GM06990 (cell line): ENCODE measurements at places on chromosomes 7 and 10.

DNA sequence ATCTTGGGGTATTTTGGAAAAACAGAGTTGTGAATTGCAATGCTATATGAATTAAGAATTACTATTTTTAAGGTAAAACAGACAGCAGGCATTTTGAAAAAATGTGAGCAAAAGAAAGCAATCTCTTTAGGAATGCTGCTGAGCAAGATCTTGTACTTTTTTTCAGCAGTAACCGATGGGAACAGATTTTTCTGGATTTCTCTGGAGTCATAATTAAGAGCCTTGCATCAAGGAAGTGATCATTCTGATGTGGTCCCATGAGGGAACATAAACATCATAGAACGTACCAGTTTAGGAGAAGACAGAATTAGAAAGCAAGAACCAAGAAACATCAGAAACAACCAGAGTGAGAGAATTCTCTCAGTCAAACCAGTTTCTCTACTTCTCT lies 157.0 kb upstream of the AGR3 start:
- DNase-seq = no peak

DNA sequence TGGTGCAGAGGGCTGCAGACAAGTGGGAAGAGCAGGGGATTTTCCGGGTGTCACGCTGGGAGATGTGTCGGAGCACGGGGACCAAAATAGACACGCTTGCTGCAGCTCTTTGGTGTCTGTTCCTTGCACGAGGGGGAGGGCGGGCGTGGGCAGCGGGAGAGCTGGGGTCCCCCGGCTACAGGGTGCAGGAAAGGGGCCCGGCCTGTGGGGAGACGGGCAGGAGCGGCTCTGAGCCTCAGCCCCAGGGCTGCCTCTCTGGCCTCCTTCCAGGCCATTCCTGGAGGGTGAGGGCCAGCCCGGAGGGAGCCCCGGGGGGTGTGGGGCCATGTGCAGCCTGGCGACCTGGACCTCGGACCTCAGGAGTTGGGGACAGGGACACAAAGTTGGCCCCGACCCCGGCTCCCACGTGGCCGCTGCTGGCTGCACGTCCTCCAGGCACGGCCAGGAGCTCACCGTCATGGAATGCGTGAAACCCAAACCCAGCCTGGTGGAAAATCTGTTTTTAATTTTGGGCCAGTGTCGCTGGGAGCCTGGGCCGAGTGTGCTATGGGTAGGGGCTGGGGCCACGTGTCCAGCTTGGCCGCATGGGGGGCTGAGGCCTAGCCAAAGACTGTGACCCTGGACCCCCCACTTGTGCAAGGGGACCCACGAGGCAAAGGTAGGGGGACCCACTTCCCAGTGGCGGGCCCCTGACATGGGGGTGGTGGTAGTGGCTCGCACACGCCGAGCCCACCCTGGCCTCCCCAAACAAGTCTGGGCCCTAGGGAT lies 6.6 kb downstream of the TTYH3 start:
- no peak for DNase-seq

DNA sequence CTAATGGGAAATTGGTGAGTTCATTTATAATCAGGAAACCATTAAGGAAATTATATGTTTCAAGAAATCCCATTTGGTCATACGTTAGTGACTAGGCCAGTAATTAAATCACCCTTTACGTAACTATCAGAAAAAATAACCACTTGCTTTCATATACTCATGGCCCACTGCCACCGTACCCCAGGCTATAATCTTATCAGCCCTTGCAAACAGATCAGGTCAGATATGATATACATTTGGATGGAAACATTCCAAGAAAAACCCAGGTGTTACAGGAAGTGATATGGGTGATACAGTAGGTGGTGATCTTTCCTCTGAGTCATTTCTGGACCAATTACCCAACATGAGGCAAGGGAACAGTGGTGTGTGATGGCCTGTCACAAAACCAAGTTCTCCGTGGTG lies 481.0 kb upstream of the SEMA3A start:
- no peak for DNase-seq

DNA sequence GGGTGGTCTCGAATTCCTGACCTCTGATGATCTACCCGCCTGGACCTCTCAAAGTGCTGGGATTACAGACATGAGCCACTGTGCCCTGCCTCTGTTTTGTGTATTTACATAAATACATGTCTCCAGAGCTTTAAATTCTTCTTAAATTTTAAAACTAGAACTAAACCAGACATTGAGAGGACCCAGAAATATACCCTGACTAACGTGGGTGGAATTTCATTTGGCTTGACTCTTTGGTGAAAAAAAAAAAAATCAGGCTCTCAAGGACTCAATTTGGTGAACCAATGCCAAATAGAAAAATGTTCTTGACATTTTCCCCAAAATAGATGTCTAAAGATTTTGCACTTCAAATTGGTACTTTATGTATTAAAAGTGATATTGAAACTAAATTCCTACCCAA lies 16.6 kb upstream of the FAS start:
- DNase-seq = no peak

GRCh38 chr10:87723500-87723899 lies 63.8 kb downstream of the PAPSS2 start:
- DNase-seq = no peak

GRCh38 chr10:91642831-91643692 lies 10.2 kb upstream of the PPP1R3C start:
- DNase-seq = no peak

DNA sequence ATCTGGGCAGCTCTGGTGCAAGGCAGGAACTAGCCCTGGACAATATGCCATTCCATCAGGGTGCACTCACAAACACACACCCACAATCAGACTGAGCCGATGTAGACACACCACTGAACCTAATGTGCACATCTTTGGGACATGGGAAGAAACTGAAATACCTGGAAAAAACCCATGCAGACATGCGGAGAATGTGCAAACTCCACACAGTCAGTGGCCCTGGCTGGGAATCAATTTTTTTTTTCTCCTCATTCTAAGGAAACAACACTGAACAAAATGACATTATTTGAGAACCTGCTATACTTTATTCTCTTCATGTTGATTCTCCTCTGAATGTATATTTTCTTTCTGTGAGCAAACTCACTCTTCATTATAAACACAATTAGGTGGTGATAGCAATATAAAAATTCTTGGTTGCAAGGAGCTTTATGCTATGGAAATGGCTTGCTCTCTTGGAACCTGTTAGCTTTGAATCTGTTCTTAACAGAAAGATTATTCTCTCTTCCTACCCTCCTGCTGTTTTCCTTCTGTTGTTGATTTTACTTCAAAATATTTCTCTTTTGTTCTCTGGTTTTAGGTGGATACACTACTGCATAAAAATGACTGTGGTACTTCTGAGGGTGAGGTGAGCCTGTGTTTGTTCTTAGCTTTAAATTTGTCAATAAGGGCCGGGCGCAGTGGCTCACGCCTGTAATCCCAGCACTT lies 33.0 kb upstream of the MICU1 start:
- DNase-seq = no peak

GRCh38 chr7:150719436-150719835 lies 3.0 kb downstream of the GIMAP1 start:
- no peak for DNase-seq

- no peak for DNase-seq
These were observed 15.1 kb downstream of the URGCP start for GRCh38 chr7:43891069-43891955.

GRCh38 chr10:77506517-77507200 lies 130.9 kb downstream of the KCNMA1 start:
- no peak for DNase-seq

DNA sequence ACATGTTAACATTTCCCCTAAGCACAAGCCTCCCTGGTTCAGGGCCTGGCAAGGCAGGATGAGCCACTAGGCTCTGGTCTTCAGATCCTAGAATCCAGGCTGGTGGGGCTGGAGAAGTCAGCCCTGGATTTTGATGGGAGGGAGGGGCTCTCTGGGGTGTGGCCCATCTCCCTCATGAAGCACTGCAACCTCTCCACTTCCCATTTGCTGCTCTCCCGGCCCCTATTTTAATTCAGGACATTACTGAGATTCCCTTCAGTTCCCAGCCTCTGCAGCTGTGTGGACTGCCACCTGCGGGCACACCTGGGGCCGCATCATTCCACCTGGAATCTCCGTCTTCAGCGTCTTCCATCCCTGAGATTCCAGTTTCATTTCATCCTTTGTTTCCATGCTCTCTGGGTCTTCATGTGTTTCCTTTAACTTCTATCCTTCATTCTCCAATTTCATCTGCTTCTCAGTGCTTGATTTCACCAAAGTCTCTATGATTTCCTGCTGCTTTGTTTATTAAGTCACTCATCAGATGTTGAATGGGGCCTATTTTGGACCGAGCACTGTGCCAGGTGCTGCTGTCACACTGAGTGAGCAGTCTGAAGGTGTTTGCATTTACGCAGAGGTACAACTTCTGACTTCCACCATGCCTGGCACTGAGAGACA lies 253.6 kb downstream of the WDR37 start:
- no peak for DNase-seq

- no peak for DNase-seq
These were observed 22.4 kb downstream of the ZFAND2A start for GRCh38 chr7:1137517-1138167.

DNA sequence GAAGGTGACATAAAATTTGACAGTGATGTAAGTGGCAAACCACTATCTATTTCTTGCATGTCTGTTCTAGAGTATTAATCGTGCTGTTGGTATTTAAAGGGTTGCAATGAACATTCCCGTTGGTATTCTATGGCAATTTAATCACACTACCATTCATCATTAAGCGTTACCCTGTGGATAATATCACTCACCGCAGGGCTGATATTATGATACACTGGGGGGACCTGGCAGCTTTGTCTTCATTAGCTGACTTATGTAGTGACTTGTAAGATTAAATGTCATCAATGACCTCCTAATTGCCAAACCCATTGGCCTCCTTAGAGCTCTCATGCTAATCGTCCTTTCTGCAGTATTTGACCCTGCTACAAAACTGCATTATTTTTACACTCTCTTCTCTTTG lies 624.5 kb upstream of the VSTM2A start:
- DNase-seq = no peak

DNA sequence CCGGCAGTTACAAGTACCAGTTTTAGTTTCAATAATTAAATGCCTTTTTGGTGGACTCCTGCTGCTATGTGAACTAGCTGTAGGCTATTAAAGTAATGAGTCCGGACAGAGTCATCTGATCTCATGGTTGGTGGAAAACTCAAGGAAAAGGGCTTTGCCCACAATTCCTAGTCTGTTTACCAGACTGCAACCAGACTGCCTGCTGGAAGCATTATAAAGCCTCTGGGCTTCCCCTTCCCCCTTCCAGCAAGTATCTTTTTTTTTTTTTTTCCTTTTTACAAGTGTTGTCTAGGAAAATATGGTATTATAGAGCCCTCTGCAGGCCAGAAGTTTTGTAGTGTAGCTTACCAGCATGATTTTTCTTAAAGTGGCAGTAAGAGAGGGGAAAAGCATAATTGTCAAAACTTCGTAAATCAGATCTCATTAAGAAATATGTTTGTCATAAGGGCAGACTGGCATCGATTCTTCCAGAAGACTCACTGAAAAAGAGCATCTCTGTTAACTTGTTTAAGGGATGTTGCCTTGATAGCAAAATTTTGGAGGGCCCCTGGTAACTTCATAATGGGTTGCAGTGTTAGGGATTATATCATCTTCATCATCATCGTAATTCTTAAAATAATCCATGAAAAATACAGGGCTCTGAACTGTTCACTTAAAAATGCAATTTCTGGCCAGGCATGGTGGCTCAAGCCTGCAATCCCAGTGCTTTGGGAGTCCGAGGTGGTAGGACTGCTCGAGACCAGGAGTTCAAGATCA lies 181.3 kb downstream of the TAX1BP1 start:
- DNase-seq = peak; percentile 11

- no peak for DNase-seq
These were observed 228.2 kb downstream of the CHRM2 start for GRCh38 chr7:137096607-137097006.

GRCh38 chr10:42242135-42242805 lies 396.1 kb downstream of the ZNF33B start:
- no peak for DNase-seq

DNA sequence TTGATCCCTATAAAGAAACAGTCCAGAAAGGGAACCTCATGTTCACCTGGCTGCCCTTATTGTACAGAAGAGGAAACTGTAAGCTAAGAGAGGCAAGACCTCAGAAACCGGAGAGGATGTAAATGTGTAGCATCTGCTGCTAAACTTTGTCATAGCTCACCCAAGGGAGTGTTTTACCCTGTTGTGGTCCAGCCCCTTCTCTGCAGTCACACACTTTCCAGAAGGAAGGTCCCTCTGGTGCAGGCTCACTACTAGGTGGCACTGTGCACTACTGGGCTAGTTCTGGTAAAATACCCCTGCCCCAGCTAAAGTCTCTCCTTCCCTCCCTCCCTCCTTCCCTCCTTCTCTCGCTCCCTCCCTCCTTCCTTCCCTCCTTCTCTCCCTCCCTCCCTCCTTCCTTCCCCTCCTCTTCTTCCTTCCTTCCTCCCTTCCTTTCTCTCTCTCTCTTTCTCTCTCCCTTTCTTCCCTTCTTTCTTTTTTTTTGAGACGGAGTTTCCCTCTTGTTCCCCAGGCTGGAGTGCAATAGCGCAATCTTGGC lies 42.5 kb upstream of the LCOR start:
- peak; percentile 43 for DNase-seq

- DNase-seq = peak; percentile 59
These were observed 42.5 kb downstream of the C7orf25 start for GRCh38 chr7:42869131-42870020.

- no peak for DNase-seq
These were observed 91.9 kb upstream of the MGMT start for GRCh38 chr10:129375171-129375570.

GRCh38 chr7:155576900-155577508 lies 30.6 kb upstream of the CNPY1 start:
- DNase-seq = no peak

- DNase-seq = no peak
These were observed 491 bp upstream of the AKAP9 start for GRCh38 chr7:91940171-91940570.

- DNase-seq = no peak
These were observed 104.7 kb downstream of the ST8SIA6 start for GRCh38 chr10:17349717-17350116.

- DNase-seq = no peak
These were observed 7.3 kb upstream of the ASB4 start for GRCh38 chr7:95478272-95479037.

GRCh38 chr10:128086003-128086863 lies 40.0 kb downstream of the MKI67 start:
- DNase-seq = no peak

DNA sequence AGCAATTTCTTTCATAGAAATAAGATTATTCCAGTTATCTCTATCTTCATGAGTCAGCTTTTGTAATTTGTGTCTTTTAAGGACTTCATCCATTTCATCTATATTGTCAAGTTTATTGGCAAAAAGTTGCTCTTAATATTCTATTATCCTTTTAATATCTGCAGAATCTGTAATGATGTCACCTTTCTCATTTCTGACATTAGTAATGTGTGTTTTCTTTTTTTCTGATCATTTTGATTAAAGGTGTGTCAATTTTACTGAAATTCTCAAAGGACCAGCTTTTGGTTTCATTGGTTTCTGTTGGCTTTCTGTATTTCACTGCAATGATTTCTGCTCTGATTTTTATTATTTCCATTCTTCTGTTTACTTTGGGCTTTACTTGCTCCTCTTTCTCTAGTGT lies 17.9 kb upstream of the OR2AE1 start:
- no peak for DNase-seq

DNA sequence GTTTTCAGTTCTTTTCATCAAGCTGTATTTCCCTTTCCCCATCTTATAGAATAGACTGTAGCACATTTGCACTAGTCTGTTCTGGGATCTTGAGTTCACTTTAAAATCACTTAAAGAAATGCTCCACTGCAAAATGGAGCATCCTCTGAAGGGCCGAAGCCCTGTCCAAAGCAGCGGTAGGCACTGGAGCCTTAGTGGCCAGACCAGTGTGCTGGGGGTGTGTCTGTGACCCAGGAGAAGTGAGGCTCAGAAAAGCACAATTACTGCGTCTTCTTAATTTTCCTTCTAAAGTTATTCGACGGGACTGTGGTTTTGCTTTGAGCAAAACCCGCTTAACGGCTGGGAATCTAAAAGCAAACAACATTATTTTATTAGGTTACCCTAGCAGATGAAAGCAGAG lies 205.7 kb downstream of the SLC25A13 start:
- no peak for DNase-seq
